ENCODE measurements at places on chromosomes 1 and 21. TPM values are rescaled to one million over a fixed set of nuclear protein-coding genes. Genes with fewer than 3 reads are reported as not detected.

GRCh38 chr1:94096797-94097549 lies 24.0 kb downstream of the ABCA4 start:
- no peaks in the 10 kb centered on the region for H3K27me3 ChIP-seq
- H3K4me3 ChIP-seq = no peak overlapping the region
- no peaks in the 10 kb centered on the region for H3K36me3 ChIP-seq
- no peak for DNase-seq
- H3K27ac ChIP-seq = peak overlapping the region; percentile 91

DNA sequence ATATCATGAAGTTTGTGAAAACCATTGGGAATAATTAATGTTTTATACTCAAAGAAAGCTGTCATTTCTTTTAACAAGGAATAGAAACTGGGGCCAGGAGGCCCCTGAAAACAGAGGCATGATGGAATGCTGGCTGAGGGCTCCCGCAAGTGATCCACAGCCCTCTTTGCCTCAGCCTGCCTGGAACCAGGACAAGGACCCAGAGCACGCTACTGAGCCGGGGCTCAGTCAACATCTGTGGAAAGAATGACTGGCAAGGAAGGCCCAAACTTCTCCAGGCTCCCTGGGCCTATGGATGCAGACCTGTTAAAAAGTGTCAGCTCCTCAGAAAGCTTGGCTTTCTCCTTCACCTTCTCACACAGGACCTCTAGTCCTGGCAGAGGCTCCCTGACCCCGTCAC lies 32.6 kb downstream of the COLGALT2 start:
- no peaks in the 10 kb centered on the region for H3K36me3 ChIP-seq
- no peaks in the 10 kb centered on the region for H3K27me3 ChIP-seq
- no peak overlapping the region for H3K4me3 ChIP-seq
- peaks cover 5% of the 10 kb centered on the region for H3K4me1 ChIP-seq
- H3K27ac ChIP-seq = no peak overlapping the region

GBP3 gene
- total RNA-seq = 15.1 TPM

KRTAP12-2 gene
- total RNA-seq = not detected

Data from esophagus squamous epithelium (tissue), 5 donors.